ENCODE measurements at places on chromosomes 1 and 21.

DNA sequence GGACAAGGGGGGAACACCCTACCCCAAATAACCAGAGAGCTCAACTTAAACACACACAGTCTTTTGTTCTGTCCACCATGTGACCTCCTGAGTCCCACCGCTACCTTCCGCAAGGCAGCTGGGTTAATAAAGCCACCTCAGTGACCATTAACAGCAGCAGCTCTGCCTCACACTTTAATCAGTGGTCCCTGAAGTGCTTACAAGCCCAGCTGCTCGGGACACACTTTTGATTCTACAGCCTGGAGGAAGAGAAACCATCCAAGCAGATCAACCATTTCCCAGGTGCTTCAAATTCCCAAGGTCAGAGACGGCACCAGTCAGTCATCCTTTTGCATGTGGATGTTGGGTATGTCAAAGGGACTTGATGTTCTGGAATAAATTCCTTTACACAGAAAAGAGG, 70.1 kb downstream of the KCNJ15 start:
- no peak for DNase-seq

DNA sequence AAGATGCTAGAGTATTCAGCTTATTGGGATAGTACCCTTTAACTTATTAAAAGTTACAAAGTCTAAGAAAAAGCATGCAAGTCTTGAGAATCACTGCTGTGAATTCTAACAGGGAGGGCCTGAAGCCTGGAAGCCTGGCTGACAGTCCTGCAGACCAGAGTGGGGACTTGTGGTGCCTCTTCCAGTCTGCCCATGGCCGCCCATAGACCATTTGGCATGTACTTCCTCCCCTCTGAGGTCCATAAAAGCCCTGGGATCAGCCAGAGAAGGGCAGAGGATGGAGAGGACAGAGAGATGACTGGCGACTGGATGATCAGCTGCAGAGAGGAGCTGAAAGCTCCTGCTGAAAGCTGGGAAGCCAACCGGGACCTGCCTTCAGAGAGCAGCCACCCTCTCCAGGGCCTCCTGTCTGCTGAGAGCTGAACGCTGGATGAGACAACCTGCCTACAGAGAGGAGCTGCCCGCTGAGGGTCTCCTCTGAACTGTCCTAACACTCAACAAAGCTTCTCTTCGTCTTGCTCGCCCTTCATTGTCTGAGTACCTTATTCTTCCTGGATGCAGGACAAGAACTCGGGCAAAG, 12.5 kb upstream of the SLC1A7 start:
- DNase-seq, result no peak

DNA sequence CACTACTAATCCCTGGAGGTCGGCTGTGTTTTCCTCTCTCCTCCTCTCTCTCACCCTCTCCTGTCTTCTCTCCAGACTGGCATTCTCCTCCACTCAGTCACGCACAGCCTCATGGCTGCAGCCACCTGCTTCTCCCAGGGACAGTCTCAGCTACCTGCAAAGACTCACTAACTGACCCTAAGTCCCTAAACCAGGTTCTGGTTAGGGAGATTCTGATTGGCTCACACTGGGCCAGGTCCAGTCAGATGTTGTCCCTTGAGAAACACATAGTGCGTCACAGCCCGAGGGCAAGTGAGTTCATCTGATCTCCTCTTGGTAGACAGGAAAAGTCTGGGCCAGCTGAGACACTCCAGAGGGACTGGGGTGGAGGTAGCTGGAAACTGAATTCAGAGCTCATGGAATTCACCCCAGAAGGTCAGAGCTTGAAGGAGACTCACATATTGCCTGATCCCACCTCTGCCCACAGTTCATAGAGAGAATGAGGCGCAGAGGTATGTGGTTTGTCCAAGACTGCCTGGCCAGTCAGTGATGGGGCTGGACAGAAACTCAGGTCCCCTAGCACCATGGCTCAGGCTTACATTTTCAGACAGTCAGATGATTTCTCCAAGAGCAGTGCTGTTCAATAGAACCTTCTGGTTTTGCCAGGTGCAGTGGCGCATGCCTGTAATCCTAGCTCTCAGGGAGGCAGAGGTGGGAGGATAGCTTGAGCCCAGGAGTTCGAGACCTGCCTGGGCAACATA, 40.4 kb upstream of the RPL11 start:
- DNase-seq, result no peak

DNA sequence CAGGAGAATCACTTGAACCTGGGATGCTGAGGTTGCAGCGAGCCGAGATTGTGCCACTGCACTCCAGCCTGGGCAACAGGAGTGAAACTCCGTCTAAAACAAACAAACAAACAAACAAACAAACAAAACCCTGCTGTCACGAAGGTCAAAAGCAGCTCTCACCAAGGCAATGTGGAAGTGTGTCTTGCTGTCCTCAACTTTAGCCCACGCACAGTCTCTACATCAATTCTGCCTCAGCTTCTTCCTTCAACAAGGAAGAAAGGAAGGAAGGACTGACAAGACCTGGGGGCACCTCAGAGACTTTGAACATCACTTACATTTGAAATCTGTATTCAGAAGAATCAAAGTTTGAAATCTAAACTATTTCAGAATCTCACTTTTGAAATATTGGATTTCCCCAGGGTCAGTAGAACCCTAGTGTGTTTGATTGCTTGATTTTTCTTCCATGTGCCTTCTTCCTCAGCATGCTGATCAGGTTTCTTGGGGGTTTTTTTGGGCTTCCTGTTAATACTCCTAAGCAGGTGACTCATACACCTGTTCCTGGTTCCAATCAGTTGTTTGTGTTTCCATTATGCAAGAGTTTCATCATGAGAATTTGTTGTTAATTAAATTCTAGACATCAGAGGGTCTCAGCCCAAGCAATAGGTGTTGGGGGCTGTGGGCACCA, 6.5 kb upstream of the CSTB start:
- DNase-seq, result no peak
